ENCODE measurements at places on chromosomes 6 and 20.

- DNase-seq, result no peak
- H3K27ac ChIP-seq, result no peak overlapping the region
- no peaks in the 10 kb centered on the region for H3K36me3 ChIP-seq
- H3K4me1 ChIP-seq, result no peaks in the 10 kb centered on the region
- H3K27me3 ChIP-seq, result no peaks in the 10 kb centered on the region
Observed at GRCh38 chr6:125539892-125540291, 209.5 kb upstream of the HEY2 start.

DNA sequence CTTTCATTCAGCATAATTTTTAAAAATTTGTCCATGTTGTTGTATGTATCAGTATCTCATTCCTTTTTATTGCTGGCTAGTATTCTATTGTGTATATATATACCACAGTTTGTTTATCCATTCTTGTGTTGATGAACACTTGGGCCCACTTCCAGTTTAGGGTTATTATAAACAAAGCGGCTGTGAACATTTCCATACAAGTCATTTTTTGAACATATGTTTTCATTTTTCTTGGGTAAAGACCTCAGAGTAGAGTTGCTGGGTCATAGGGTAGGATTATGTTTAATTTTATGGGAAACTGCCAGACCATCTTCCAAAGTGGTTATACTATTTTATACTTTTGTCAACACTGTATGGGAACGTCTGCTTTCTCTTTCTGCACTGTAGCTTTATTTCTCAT is 55.3 kb downstream of the RBM24 start:
- H3K27me3 ChIP-seq, result no peaks in the 10 kb centered on the region
- no peak for DNase-seq
- no peak overlapping the region for H3K27ac ChIP-seq
- no peaks in the 10 kb centered on the region for H3K4me1 ChIP-seq

DNA sequence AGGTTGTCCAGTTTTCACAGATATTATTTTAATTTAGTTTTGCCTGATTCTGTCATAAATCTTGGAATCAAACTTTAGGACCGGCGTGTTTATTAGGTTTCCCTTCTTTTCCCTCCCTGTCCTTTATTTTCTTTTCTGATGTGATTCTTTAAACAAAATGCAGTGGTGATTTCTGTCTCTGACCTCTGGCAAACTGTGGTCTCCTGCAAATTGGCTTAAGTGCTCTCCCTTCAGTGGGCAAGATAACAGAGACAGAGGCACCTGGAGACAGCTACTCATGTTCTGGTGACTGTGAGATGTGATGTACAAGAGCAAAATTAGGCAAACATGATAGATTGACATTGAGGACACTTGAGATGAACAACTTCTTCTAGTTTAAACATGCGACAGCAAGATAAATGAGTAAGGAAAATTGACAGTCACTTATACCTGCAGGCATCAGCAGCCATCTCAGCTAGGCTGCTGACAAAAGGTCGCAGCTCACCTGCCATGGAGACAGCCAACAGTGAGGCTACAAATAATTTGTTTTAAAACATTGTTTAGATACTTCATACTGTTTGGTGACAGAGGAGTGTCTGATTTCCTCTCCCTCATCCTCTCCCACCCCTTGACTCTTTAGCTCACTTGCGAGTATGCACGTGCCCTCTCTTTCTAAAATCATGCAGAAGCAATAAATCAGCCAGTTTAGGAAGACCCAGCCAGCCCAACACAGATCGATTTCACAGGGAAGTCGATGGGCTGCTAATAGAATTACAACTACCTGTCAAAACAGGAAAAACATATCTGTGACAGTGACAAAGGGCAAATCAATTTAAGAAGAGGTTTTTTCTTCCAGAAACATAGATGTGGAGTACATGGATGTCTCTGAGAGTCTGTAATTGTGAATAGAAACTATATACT is 63.4 kb upstream of the MAP3K7 start:
- no peak for DNase-seq
- H3K4me3 ChIP-seq, result no peak overlapping the region
- H3K36me3 ChIP-seq, result no peaks in the 10 kb centered on the region
- no peaks in the 10 kb centered on the region for H3K27me3 ChIP-seq
- H3K27ac ChIP-seq, result no peak overlapping the region

- H3K36me3 ChIP-seq, result no peaks in the 10 kb centered on the region
- H3K27me3 ChIP-seq, result no peaks in the 10 kb centered on the region
- H3K4me3 ChIP-seq, result no peak overlapping the region
- peak; percentile 47 for DNase-seq
- H3K27ac ChIP-seq, result no peak overlapping the region
Observed at GRCh38 chr6:11785774-11786579, 7.4 kb upstream of the ADTRP start.

- no peaks in the 10 kb centered on the region for H3K36me3 ChIP-seq
- DNase-seq, result no peak
- H3K27ac ChIP-seq, result no peak overlapping the region
- no peaks in the 10 kb centered on the region for H3K27me3 ChIP-seq
- H3K4me3 ChIP-seq, result peak overlapping the region; percentile 18
Observed at GRCh38 chr6:170043881-170044790, 246.7 kb downstream of the DLL1 start.

GRCh38 chr20:34983995-34984735 is 28.5 kb downstream of the MYH7B start:
- H3K4me3 ChIP-seq, result no peak overlapping the region
- H3K4me1 ChIP-seq, result no peaks in the 10 kb centered on the region
- H3K36me3 ChIP-seq, result no peaks in the 10 kb centered on the region
- H3K27ac ChIP-seq, result no peak overlapping the region

GRCh38 chr20:12597551-12597950 is 411.2 kb upstream of the SPTLC3 start:
- no peaks in the 10 kb centered on the region for H3K27me3 ChIP-seq
- DNase-seq, result no peak
- H3K4me3 ChIP-seq, result no peak overlapping the region
- H3K4me1 ChIP-seq, result peaks cover 2% of the 10 kb centered on the region
- H3K27ac ChIP-seq, result no peak overlapping the region
- no peaks in the 10 kb centered on the region for H3K36me3 ChIP-seq

DNA sequence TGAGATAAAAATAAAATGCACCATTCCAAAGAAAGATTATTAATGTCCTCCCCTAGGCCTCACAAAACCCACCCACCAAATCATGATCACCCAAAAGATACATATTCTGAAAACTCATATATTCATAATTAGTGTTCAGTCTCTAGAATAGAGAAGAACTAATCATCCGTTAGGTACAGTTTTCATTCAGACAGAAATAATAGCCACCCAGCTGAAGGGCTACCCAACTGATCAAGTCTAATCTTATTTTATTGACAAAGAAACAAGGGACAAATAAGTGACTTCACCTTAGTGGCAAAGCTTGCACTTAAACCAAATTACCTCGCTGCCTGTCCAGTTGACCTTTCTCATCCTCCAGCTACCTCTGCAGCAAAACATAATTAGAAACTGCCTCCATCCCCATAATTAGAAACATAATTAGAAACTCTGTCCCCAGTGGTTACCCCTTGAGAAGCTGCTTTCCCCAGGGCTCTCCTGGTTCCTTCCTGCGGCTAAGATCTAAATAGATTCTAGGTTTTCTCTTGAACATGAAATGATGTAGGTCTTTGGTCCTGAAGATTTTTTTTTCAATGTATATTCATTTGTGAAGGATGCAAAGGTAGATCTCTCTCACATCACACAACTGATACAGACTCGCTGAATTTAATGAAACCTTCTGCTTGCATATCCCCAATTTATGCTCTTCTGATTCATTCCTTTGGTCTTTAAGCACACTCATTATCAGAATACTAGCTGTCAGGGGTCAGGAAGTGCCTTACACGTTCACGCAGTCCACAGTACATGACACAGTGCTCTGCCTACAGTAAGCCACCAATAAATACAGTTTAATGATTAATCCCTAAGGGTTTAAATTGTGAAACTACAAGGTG is 46.3 kb downstream of the HBS1L start:
- no peaks in the 10 kb centered on the region for H3K4me1 ChIP-seq
- no peak overlapping the region for H3K27ac ChIP-seq
- no peaks in the 10 kb centered on the region for H3K36me3 ChIP-seq

DNA sequence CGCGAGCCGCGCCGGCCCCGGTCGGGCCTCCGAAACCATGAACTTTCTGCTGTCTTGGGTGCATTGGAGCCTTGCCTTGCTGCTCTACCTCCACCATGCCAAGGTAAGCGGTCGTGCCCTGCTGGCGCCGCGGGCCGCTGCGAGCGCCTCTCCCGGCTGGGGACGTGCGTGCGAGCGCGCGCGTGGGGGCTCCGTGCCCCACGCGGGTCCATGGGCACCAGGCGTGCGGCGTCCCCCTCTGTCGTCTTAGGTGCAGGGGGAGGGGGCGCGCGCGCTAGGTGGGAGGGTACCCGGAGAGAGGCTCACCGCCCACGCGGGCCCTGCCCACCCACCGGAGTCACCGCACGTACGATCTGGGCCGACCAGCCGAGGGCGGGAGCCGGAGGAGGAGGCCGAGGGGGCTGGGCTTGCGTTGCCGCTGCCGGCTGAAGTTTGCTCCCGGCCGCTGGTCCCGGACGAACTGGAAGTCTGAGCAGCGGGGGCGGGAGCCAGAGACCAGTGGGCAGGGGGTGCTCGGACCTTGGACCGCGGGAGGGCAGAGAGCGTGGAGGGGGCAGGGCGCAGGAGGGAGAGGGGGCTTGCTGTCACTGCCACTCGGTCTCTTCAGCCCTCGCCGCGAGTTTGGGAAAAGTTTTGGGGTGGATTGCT is 1.3 kb downstream of the VEGFA start:
- peak overlapping the region; percentile 82 for H3K4me3 ChIP-seq
- peak; percentile 53 for DNase-seq
- H3K27me3 ChIP-seq, result no peaks in the 10 kb centered on the region
- no peaks in the 10 kb centered on the region for H3K36me3 ChIP-seq
- peaks cover 18% of the 10 kb centered on the region for H3K4me1 ChIP-seq
- H3K27ac ChIP-seq, result peak overlapping the region; percentile 38

DNA sequence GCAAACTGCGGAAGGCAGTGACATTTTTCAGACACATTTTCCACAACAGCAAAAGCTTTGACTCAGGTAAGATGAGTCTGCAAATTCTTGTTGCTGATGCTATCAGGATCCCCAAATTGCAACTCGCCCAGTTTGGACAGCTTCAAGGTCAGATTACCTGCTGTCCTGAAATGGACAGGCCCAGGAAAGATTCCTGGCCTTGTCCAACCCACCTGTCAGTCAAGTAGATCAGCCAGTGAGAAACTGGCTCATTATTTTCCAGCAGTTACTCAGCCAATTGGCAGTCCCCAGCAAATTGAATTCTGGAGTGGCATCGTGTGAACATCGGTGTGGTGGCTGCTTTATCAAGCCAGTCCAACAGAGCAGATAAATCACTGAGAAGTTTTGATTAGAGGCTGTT is 84.5 kb upstream of the SNAP25 start:
- DNase-seq, result no peak
- no peak overlapping the region for H3K4me3 ChIP-seq
- peaks cover 12% of the 10 kb centered on the region for H3K4me1 ChIP-seq

- H3K27me3 ChIP-seq, result no peaks in the 10 kb centered on the region
- no peak for DNase-seq
- H3K27ac ChIP-seq, result no peak overlapping the region
- H3K4me3 ChIP-seq, result no peak overlapping the region
- H3K36me3 ChIP-seq, result peaks cover 2% of the 10 kb centered on the region
Observed at GRCh38 chr6:136282906-136283305, 6.7 kb downstream of the BCLAF1 start.

Measured in trophoblast cell (in vitro differentiated cells and primary cell).